ENCODE measurements at places on chromosomes 3 and 15. TPM values are rescaled to one million over a fixed set of nuclear protein-coding genes. Genes with fewer than 3 reads are reported as not detected.

GRCh38 chr15:100914876-100915275 lies 4.3 kb upstream of the LRRK1 start:
- peaks cover 28% of the 10 kb centered on the region for H3K36me3 ChIP-seq
- peaks cover 25% of the 10 kb centered on the region for H3K4me1 ChIP-seq
- H3K27me3 ChIP-seq, result no peaks in the 10 kb centered on the region
- no peak overlapping the region for H3K4me3 ChIP-seq
- DNase-seq, result no peak
- H3K27ac ChIP-seq, result no peak overlapping the region

- no peaks in the 10 kb centered on the region for H3K4me1 ChIP-seq
- no peak for DNase-seq
- no peaks in the 10 kb centered on the region for H3K27me3 ChIP-seq
- no peak overlapping the region for H3K27ac ChIP-seq
- H3K4me3 ChIP-seq, result no peak overlapping the region
- no peaks in the 10 kb centered on the region for H3K36me3 ChIP-seq
Measured at GRCh38 chr3:144229330-144229729, 257.7 kb downstream of the DIPK2A start.

GRCh38 chr15:28132524-28133275 lies 33.6 kb upstream of the OCA2 start:
- peaks cover 24% of the 10 kb centered on the region for H3K4me1 ChIP-seq
- no peak overlapping the region for H3K4me3 ChIP-seq
- H3K27ac ChIP-seq, result no peak overlapping the region
- no peaks in the 10 kb centered on the region for H3K36me3 ChIP-seq
- no peaks in the 10 kb centered on the region for H3K27me3 ChIP-seq
- DNase-seq, result no peak

Gene NMNAT3
- total RNA-seq, result not detected

- DNase-seq, result no peak
- no peaks in the 10 kb centered on the region for H3K36me3 ChIP-seq
- H3K4me1 ChIP-seq, result no peaks in the 10 kb centered on the region
Measured at GRCh38 chr15:62649793-62650420, 392.6 kb upstream of the TPM1 start.

- H3K36me3 ChIP-seq, result no peaks in the 10 kb centered on the region
- H3K27me3 ChIP-seq, result no peaks in the 10 kb centered on the region
- peaks cover 93% of the 10 kb centered on the region for H3K4me1 ChIP-seq
- H3K4me3 ChIP-seq, result no peak overlapping the region
Measured at GRCh38 chr3:31934018-31934417, 47.0 kb downstream of the OSBPL10 start.

DNA sequence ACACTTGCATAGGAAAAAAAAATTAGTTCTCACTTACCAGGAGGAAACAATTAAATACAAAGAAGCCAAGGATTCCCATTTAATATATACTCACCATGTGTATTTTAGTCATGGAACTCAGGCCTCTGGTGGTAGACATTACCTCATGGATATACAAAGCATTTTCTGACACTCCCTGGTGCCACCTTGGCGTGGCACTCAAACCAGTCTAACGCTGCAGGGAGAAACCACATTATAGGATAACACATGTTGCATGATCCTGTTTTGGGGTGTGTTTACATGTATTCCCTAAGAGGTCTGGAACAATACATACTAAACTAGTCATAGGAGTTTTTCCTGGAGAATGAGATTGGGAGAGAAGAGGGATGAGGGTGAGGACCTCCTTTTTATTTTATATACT lies 5.9 kb upstream of the RTF1 start:
- peaks cover 8% of the 10 kb centered on the region for H3K4me1 ChIP-seq
- no peak for DNase-seq
- H3K4me3 ChIP-seq, result no peak overlapping the region
- no peaks in the 10 kb centered on the region for H3K36me3 ChIP-seq
- H3K27ac ChIP-seq, result no peak overlapping the region

GRCh38 chr3:120162400-120162799 lies 68.2 kb upstream of the GSK3B start:
- no peak overlapping the region for H3K27ac ChIP-seq
- no peaks in the 10 kb centered on the region for H3K27me3 ChIP-seq
- H3K4me1 ChIP-seq, result peaks cover 14% of the 10 kb centered on the region
- no peaks in the 10 kb centered on the region for H3K36me3 ChIP-seq
- H3K4me3 ChIP-seq, result no peak overlapping the region

- H3K27ac ChIP-seq, result no peak overlapping the region
- no peaks in the 10 kb centered on the region for H3K4me1 ChIP-seq
- H3K4me3 ChIP-seq, result no peak overlapping the region
- no peak for DNase-seq
- H3K36me3 ChIP-seq, result no peaks in the 10 kb centered on the region
- H3K27me3 ChIP-seq, result no peaks in the 10 kb centered on the region
Measured at GRCh38 chr3:117863146-117863545, 1153.6 kb downstream of the TUSC7 start.

Gene EFHB
- total RNA-seq, result not detected

Gene SLC2A2
- total RNA-seq, result not detected

- no peak overlapping the region for H3K4me3 ChIP-seq
- H3K27ac ChIP-seq, result no peak overlapping the region
- no peaks in the 10 kb centered on the region for H3K4me1 ChIP-seq
- DNase-seq, result no peak
- no peaks in the 10 kb centered on the region for H3K36me3 ChIP-seq
Measured at GRCh38 chr15:79436037-79436780, 4.1 kb downstream of the MINAR1 start.

- H3K27me3 ChIP-seq, result peaks cover 3% of the 10 kb centered on the region
- no peaks in the 10 kb centered on the region for H3K36me3 ChIP-seq
- H3K4me3 ChIP-seq, result no peak overlapping the region
- H3K4me1 ChIP-seq, result no peaks in the 10 kb centered on the region
- DNase-seq, result no peak
- H3K27ac ChIP-seq, result no peak overlapping the region
Measured at GRCh38 chr15:33801954-33802353, 166.3 kb upstream of the CHRM5 start.

GRCh38 chr3:175005881-175006280 lies 146.7 kb downstream of the NAALADL2 start:
- no peak overlapping the region for H3K4me3 ChIP-seq
- no peak overlapping the region for H3K27ac ChIP-seq
- no peak for DNase-seq

DNA sequence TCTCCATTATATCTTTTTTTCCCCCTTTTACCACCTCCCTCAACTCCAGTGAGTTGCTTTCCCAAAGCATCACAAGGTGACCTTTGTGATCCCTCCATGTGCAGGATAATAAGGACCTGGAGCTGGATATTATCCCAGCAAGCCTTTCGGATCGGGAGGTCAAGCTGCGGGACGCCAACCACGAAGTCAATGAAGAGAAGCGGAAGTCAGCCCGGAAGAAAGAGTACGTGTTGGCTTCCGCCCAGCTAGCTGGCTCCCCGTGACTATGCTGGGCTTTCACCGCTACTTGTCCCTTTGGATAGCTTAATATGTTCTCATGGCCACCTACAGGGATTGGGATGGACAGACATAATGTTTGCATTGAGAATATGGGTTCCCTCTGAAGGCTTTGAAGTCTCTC lies 273.7 kb upstream of the UMPS start:
- no peaks in the 10 kb centered on the region for H3K4me1 ChIP-seq
- H3K4me3 ChIP-seq, result no peak overlapping the region

DNA sequence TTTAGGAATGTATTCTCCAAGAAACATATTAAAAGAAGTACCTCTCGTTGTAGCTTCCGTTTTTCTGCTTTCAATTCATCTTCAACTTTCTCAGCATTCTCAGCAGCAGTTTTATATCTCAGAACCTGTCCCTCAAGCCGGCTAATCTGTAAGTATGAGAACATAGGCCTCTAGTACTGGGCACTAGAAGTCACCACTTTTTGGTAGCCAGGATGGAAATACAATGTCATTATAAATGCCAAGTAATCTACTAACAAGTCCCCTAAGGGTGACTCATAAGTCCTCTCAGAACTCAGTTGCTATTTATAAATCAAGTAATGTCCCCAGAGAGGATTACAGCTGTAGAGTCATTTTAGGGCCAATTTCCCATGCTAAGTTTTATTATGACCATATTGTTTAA lies 61.1 kb downstream of the MLH1 start:
- H3K27ac ChIP-seq, result no peak overlapping the region
- H3K36me3 ChIP-seq, result peaks cover 29% of the 10 kb centered on the region
- peak; percentile 79 for DNase-seq
- peaks cover 22% of the 10 kb centered on the region for H3K4me1 ChIP-seq
- no peak overlapping the region for H3K4me3 ChIP-seq
- no peaks in the 10 kb centered on the region for H3K27me3 ChIP-seq

Gene TRH
- total RNA-seq, result not detected

Gene TUSC7
- not detected for total RNA-seq

Gene COL8A1
- not detected for total RNA-seq

GRCh38 chr3:50168388-50168787 lies 13.3 kb downstream of the SEMA3F start:
- H3K36me3 ChIP-seq, result no peaks in the 10 kb centered on the region
- H3K27ac ChIP-seq, result no peak overlapping the region
- no peak for DNase-seq
- no peak overlapping the region for H3K4me3 ChIP-seq
- no peaks in the 10 kb centered on the region for H3K4me1 ChIP-seq

DNA sequence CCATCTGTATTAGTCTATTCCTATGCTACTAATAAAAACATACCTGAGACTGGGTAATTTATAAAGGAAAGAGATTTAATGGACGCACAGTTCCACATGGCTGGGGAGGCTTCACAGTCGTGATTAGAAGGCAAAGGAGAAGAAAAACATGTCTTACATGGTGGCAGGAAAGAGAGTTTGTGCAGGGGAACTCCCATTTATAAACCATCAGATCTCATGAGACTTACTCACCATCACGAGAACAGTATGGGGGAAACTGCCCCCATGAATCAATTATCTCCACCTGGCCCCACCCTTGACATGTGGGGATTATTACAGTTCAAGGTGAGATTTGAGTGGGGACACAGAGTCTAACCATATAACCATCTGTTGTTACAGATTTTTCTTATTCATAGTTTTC lies 42.1 kb upstream of the MB21D2 start:
- no peaks in the 10 kb centered on the region for H3K4me1 ChIP-seq
- no peaks in the 10 kb centered on the region for H3K36me3 ChIP-seq
- no peaks in the 10 kb centered on the region for H3K27me3 ChIP-seq
- no peak for DNase-seq
- H3K27ac ChIP-seq, result no peak overlapping the region
